ENCODE measurements at places on chromosomes 12 and 14.

DNA sequence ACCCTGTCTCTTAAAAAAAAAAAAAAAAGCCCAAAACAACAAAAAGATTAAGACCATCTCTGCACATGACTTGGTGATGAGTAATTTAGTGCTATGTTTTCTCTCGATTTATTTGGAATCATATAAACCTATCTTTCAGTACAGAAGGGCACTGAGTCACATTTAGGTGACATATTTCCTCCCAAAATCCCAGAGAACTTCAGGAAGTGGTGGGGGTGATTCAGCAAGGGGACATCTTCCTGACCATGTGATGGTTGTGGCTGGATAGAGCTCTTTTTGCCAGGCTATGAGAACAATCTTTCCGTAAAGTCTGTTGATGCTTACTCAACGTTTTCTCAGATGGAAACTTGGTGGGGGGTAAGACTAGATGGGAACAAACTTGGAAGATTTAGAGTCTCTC is 50.0 kb downstream of the PPFIBP1 start:
- DNase-seq = no peak

- peak; percentile 92 for DNase-seq
These were observed 413.7 kb downstream of the PCNX1 start for GRCh38 chr14:71320734-71321573.

DNA sequence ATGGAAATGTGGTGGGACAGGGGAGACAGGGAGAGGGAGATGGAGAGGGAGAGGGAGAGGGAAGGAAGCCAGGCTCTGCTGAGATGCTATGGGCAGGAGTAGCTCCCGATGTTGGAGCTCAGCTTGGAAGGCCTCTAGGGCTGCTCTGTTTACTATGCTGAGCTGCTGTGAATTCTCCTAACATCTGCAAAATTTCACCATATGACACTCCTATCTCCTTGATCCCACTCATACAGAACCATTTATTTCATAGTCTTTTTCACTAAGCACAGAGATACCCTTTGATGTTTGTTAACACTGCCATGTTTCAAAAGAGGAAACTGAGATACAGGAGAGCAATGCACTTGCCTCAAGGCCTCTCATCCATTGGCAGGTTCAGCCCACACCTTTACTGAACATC is 60.7 kb downstream of the C12orf75 start:
- DNase-seq = no peak

GRCh38 chr12:131166717-131167116 is 213.0 kb downstream of the ADGRD1 start:
- peak; percentile 23 for DNase-seq

GRCh38 chr12:4448943-4449850 is 3.6 kb upstream of the FGF6 start:
- DNase-seq = no peak

DNA sequence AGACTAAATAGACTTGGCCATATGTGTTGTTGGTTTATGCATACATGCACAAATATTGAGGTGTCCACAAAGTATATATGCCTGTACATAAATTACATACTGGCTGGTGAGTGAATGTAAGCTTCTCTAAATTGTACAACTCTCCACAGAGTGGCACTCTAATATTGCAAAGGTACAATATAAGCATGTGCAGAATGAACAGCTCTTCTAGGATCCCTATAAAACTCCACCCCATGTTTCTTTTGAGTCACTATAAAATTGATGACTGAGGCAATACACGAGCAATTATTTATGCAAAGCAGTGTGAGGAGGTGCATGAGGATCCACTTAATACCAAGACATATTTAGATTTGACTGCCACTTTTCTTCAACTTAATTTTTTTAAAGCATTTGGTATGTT is 172.2 kb downstream of the NAV3 start:
- DNase-seq = no peak

DNA sequence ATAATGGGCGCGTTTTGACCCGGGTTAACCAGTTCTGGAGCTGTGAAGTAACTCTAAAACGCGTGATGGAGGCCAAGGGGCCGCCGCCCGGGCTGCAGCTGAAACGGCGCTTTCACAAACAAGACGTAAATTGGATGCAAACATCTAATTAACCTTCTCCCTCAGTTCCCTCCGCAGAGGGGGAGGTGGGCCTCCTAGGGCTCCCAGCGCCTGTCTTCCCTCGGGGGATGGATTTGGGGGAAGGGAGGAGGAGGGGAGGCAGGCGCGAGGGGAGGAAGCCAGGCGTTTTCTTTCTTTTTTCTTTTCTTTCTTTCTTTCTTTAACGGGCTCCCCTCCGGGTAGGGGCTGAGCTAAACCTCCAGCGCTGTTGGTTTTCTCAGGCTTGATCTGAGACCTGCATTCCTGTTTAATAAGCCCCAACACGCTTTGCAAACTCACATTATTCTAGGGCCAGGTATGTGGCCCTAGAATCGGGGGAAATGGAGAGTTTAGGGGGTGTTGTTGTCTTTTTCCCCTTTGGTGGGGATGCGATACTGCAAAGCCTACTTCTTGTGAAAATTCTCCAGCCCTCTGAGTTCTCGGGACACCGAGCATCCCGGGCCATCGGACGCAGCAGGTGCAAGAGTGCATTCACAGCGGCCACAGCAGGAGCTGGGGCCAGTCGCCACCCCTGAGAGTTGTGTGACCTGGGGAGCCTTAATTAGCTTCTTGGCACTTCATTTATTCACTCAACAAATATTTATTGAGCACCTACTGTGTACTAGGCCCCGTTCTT is 43.6 kb upstream of the LHX5 start:
- DNase-seq = no peak

DNA sequence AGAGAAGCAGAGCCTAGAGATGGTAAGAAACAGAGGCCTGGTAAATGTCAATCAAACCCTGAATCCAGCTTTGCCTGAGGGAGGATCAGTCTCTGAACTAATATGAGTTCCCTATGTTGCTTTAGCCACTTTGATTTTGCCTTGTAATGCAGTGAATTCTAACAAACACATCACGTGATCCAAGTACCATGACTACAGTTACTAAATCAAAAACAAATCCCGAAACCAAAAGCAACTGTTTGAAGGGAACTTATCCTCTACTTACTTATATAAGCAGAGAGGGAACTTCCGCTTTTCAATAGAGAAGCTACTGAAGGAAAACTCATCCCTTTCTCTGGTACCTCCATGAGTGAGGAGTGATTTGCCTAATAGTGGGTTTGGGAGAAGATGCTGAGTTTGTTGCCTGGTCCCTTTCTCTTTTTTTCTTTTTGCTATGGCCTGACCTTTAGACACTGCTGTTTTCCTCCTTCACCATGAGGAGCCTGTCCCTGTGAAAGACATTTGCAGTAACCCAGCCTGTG is 7.7 kb upstream of the PPTC7 start:
- peak; percentile 82 for DNase-seq

DNA sequence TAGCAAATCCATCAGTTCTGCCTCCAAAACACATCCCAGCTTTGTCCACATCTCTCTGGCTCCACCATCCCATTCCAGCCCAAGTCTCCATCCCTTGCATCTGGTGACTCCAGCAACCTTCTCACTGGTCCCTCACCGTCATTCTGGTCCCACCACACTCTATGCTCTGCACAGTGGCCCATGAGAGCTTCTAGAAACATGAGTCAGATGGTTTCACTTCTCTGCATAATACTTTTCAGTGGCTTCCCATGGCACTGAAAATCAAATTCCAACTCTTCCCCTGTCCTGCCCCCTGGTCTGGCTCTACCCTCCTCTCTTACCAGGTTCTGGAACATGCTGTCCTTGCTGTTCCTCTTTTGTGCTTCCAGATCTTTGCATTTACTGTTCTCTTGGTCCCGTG is 17.2 kb upstream of the C12orf76 start:
- DNase-seq = no peak

- no peak for DNase-seq
These were observed 44.1 kb downstream of the SMIM41 start for GRCh38 chr12:52123487-52124186.

DNA sequence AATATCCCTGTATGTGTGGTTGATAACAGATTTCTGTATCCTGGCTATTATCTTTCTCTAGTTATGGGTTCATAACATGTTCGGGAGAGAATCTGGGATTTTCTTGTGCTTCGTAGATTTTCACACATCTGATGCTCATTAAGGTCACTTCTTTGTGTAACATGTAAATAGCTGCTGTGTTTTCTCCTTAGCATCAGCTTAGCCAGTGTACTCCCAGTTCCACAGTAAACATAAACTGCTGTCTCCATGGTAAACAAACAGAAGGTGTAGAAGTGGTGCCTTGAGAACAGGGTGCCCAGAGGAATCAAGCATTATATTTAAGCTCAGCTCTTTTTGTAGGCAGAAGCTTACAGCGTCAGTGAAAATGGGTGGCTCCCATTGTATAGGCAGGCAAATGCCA is 88.0 kb downstream of the ANO6 start:
- no peak for DNase-seq

DNA sequence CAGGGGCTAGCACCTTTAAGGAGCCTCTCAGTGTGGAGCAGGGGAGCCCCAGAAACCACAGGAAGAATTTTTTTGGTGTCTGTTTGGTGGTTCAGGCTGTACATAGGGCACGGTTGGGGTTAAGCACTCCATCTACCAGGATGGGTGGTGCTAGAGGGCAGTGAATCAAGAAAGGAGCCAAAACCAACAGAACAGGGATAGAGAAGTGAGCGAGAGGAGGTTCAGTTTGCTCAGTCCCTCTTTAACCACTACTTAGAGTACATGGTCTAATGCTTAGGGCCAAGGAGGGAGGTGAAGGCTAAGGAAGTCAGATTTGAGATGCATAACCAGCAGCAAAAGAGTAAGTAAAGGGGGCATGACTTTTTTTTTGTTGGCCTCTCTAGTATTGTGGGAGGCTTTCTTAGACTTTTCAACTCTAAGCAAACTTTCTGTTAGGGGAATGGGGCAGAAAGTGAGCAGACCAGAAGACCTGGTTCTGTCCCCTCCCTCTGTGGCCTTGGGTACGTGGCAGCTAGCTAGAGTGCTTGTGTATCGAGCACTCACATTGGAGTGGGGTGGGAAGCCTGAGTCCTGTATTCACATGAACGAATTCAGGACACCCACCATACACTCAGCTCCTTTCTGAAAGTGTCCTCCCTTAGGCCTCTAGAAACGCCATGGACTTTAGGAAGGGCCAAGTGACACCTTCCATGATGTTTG is 6.6 kb upstream of the NPFF start:
- no peak for DNase-seq

DNA sequence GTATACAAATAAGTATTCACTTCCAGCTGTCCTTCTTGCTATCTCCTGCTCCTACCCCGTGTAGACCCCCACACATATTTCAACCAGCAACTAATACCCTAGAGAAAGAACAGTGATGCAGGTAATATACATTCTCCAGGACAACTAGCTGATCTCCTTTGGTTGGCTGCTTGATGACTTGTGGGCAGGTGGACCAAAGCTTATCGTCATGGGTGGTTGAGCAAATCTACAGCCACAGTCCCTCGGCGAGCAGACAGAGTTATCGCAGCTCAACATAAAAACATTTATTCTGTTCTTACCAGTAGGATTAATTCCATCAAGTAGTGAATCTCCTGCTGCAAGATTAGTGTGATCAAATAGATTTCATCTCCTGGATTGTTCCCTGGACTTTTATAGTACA is 314.3 kb downstream of the TMEM132D start:
- no peak for DNase-seq

DNA sequence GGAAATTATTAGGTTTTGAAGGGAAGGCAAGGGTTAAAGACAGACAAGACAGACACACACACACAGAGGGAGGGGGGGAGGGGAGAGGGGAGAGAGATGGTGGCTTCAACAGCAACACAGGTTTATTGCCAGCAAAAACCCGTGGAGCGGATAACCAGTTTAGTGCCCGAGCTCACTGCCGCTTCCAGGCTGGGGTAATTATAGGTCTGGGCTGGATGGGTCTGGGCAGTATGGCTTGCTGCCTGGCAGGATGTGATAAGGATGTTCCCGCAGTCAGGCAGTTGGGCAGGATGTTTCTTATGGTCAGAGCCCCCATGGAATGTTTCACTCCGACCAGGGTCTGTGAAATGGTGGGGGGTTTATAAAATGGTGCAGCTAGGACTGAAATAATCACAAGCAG is 4.4 kb upstream of the TDRD9 start:
- DNase-seq = no peak

- DNase-seq = no peak
These were observed 124.3 kb downstream of the DICER1 start for GRCh38 chr14:95033031-95033430.

GRCh38 chr12:72681028-72681427 is 408.9 kb downstream of the TRHDE start:
- DNase-seq = no peak

DNA sequence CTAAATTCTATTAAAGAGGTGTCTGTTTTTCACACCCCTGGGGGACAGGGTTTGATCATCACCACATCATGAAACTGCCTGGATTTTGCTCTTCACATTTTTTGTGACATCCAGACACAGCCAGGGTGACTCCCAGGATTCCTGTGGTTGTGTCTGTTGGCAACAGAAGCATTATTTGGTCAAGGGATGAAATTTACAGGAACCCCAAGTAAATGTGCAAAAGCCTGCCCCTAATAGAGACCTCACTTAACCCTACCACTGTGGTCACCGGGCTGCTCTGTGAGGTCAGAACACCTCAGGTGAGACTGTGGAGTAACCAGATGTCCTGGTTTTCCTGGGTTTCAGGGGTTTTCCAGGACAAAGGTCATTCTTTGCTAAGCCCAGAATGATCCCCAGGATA is 103.8 kb downstream of the DAD1 start:
- peak; percentile 50 for DNase-seq

Data from activated CD4-positive, alpha-beta T cell treated with anti-CD3 and anti-CD28 coated beads, Interleukin-2, amount 10 ng/mL, durations not matched to agents 24 days and 14 days (primary cell).